Endothelial cell of umbilical vein (primary cell): ENCODE measurements at places on chromosomes 5 and 9. TPM values are rescaled to one million over a fixed set of nuclear protein-coding genes. Genes with fewer than 3 reads are reported as not detected.

The BHMT2 gene
- total RNA-seq = 0.71 and 0.76 TPM in 2 replicates

The NOXA1 gene
- 0.91 and 1.3 TPM in 2 replicates for total RNA-seq

- DNase-seq = peak; percentile 69
Observed at GRCh38 chr9:97710356-97711222, 13.4 kb upstream of the XPA start.

- no peak for DNase-seq
Observed at GRCh38 chr9:73137914-73138313, 13.8 kb upstream of the ANXA1 start.

- no peak for DNase-seq
Observed at GRCh38 chr5:75933489-75933888, 149.7 kb upstream of the SV2C start.

DNA sequence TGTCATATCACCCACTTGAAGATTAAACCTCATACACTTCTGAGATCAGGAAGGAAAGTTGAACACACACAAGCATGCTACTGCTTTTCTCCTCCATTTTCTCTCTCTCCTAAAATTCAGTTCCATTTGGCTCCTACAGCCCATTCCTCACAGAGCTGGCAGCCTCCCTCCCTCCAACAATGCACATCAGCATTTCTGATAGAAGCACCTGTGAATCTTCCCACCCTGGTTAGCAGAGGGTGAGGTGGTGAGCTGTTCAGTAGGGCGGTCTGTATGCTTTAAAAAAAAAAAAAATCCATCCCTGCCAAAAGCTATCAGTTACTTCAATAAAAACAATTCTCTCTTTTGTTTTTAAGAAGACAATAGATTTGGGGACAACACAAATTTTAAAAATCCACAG lies 463.2 kb upstream of the KIF2A start:
- no peak for DNase-seq

GRCh38 chr5:174571662-174572397 lies 152.6 kb upstream of the MSX2 start:
- peak; percentile 1 for DNase-seq

The IFNA2 gene
- total RNA-seq = not detected in 2 replicates

The TRIP13 gene
- 32.9 and 39.0 TPM in 2 replicates for total RNA-seq

DNA sequence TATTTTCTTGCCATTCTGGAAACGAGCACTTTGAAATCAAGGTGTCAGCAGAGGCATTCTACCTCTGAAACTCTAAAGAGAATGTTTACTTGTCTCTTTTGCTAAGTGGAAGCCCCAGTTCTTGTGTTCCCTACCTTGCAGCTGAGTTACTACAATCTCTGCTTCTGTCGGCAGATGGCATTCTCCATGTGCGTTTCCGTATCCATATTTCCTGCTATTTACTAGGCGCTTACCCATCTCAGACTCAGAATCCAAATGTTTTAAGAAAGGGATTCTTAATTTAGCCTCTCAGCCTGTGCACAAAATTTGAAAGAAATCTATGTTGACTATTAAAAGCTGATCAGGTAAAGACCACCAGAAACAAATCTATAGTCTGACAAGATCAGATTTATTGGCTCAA lies 221.3 kb upstream of the FTMT start:
- DNase-seq = no peak

- DNase-seq = no peak
Observed at GRCh38 chr9:78676623-78677022, 379.7 kb downstream of the PSAT1 start.

DNA sequence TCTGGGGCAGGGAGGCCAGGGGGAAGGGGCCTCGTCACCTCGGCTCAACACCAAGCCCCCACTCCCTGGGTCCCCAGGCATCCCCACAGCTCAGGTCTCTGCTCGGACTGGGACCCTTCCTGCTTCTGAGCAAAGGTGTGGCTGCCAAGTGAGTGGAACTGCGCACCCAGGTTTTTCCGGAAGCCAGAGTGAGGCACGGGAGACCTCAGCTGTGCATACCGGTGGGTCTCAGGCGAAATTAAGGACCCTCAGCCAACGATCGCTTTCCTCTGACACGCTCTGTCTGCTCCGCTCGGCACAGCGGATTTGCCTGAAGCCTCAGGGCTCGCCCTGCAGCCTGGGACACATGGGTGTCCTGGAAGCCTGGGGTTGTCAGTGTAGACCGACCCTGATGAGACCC lies 41.0 kb upstream of the IRX4 start:
- no peak for DNase-seq

The APBA1 gene
- total RNA-seq = 11.3 and 11.4 TPM in 2 replicates

GRCh38 chr5:117943541-117943940 lies 1044.8 kb downstream of the DTWD2 start:
- DNase-seq = no peak

- no peak for DNase-seq
Observed at GRCh38 chr5:170444181-170444580, 55.0 kb upstream of the KCNMB1 start.

The TAF11L6 gene
- not detected in 2 replicates for total RNA-seq

DNA sequence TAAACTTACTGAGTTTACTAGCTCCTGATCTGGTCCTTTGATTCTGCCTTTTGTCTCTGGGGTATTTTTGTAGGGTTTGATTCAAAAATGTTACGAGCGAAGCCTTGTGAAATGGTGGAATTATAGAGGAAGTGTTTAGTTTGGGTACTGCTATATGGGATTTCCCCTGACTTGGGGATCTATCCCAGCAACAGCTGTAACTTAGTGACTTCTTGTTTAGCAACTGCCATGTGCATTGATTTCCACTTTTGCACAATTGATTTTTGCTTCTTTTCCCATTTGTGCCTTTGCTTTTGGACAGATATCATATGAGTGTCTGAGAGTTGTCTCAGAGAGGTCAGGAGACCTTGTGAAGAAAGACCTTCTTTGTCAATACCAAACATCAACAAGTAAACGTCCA lies 248.5 kb upstream of the DAP start:
- no peak for DNase-seq

The CCIN gene
- total RNA-seq = 0.22 and 0.44 TPM in 2 replicates

The OTP gene
- total RNA-seq = not detected in 2 replicates

- no peak for DNase-seq
Observed at GRCh38 chr5:139903450-139903794, 107.8 kb downstream of the PSD2 start.

The SLIT3 gene
- 0.02 and 1.0 TPM in 2 replicates for total RNA-seq

DNA sequence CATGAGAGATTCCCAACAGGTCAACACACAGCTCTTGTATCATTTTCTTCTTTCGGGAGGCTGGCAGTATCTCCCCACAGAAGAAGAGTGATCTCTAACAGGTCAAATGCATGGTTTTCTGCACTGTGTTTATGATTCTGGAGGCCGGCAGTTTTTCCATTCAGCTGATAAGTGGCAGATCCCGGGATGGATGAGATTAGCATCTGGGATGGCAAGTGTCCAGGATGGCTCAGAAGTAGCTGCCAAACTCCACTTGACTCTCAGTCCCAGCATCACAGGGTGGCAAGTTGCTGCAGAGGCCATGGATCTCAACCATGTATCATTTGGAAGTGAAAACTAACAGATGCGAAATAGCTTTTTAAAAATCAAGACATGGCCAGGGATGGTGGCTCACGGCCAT lies 97.8 kb upstream of the SLC44A1 start:
- DNase-seq = no peak

GRCh38 chr5:35554016-35554415 lies 63.6 kb upstream of the SPEF2 start:
- DNase-seq = no peak

The PDGFRB gene
- 1.0 and 1.7 TPM in 2 replicates for total RNA-seq

The SLC36A3 gene
- not detected in 2 replicates for total RNA-seq

DNA sequence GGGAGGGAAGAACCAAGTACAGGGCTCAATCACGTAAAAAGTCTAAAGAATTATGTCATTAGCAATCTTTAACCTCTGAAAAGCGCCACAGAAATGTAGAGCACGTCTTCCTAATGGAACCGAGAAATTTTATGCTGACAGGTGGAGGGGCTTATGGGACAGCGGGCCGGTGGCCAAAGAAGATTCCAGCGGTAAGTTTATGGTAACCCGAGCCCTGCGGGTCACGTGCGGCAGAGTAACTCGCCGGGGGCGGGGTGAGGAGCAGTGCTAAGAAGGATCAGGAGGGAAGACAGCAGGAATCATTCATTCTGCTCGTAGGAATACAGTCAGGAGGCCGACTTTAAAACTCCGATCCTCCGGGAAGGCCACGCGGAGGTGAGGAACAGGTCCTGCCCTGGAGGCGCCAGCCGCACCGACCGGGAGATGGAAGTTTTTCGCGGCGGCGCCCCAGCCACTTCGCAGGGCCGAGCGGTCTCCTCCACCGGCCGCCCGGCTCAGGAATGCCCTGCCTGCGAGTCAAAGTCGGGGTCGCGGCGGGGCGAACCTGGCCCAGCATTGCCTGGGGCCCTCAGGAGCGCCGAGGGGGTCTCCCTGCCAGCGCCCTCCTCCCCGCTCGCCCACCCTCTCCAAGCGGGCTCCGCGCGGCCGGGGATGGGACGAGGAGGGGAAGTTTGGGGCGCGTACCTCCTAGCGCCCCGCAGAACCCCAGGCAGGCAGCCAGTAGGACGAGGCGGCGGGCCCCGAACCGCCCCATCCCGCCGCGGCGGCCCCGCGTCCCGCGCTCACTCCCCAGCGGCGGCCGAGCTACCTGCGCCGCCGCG lies 101.8 kb downstream of the ESM1 start:
- peak; percentile 53 for DNase-seq

The OR2Y1 gene
- total RNA-seq = not detected in 2 replicates

GRCh38 chr9:113888336-113888735 lies 12.2 kb downstream of the ZNF618 start:
- DNase-seq = no peak

DNA sequence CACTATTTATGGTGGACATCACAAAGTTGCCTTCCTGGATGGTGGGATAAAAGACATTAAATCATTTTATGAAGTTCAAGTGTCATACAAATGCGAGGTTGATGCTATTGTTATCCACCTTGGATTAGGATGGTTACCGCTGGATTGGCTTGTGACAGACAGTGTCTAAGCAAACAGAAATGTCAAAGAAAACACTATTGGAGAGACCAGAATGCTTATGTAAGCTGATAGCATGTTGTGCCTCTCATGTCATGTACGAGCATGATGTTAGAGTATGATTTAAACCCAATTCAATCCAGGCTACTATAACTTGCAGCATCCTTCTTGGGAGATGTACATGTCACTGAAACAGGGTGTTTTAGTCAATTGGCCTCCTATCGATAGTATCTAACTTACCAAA lies 178.8 kb upstream of the C9orf72 start:
- no peak for DNase-seq

The IL13 gene
- not detected in 2 replicates for total RNA-seq

GRCh38 chr9:91382298-91382697 lies 20.6 kb upstream of the AUH start:
- no peak for DNase-seq

The KCTD16 gene
- total RNA-seq = 0.30 and 0.49 TPM in 2 replicates

DNA sequence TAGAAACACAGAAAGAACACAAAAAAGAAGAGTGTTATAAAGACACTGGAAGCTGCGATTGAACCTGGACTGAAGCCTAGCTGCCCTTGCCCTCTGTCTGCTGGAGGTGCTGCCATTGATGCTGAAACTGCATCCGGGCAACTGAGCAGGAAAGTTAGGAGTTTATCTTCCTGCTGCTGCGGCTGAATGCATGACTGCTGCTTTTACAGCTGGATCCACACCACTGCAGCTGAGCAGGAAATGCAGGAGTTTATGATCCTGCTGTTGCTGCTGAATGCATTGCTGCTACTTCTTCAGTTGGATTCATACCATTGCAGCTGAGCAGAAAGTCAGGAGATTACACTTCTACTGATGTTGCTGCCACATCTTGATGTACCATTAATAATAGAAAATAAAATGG lies 21.8 kb upstream of the JAKMIP2 start:
- DNase-seq = no peak

DNA sequence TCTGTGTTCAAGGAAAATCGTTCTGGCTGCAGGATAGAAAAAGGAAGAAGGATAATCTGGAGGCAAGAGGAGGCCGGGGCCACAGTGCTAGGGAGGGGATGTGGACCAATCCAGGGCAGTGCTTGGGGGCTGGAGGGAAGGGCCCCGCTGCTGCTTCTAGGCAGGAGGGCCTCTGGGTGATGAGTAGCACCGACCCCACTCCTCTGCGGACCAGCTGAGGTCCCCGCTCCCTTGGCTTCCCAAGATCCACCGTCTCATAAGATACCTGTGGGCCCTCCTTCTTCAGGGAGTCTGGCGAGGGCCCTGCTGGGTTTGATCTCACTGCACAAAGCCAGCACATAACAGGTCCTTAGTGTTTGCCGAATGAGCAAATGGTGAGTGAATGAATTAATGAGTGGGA lies 93.5 kb upstream of the MVB12B start:
- DNase-seq = no peak

The SNX18 gene
- 25.2 and 25.3 TPM in 2 replicates for total RNA-seq

DNA sequence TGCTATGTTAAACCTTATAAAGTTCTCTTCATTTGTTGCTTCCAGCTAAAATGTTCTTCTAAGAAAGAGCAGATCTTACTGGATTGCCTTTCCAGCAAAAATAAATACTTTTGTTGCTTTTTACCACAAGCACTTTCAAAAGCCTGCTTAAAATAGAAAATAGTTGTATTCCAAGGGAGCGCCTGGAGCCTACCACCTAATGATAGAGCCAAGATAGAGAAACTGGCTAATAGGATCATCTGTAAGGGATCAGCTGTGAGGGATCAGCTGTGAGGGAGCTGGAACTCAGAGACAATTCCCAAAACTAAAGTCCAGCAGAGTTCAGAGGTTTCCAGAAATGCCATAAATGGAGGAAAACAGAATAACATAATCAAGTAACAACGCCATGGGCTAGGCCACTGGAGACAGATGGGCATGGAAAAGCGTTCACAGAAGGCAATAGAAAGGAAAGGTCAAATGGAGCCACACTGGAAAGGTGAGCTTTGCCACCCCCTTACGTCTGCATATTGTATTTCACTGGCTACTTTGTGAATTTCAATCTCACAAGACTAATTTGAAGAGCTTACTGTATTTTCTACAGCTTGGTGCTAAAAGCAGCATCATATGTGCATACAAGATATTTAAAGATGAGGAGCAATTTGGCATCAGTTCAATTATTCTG lies 140.6 kb upstream of the TLE4 start:
- no peak for DNase-seq

The FOXI1 gene
- not detected in 2 replicates for total RNA-seq

The RNF208 gene
- total RNA-seq = 3.8 and 4.8 TPM in 2 replicates

GRCh38 chr5:74717596-74717995 lies 32.6 kb downstream of the HEXB start:
- DNase-seq = no peak

GRCh38 chr9:4196376-4196775 lies 103.5 kb downstream of the GLIS3 start:
- no peak for DNase-seq

- no peak for DNase-seq
Observed at GRCh38 chr5:108983461-108984092, 235.9 kb downstream of the FER start.
